ENCODE measurements at places on chromosomes 7 and 10. TPM values are rescaled to one million over a fixed set of nuclear protein-coding genes. Genes with fewer than 3 reads are reported as not detected.

Gene GIMAP7
- total RNA-seq = 36.9 TPM

Gene ZNF487
- total RNA-seq = 1.8 TPM

Gene STEAP2
- total RNA-seq = not detected

Gene HGF
- not detected for total RNA-seq

DNA sequence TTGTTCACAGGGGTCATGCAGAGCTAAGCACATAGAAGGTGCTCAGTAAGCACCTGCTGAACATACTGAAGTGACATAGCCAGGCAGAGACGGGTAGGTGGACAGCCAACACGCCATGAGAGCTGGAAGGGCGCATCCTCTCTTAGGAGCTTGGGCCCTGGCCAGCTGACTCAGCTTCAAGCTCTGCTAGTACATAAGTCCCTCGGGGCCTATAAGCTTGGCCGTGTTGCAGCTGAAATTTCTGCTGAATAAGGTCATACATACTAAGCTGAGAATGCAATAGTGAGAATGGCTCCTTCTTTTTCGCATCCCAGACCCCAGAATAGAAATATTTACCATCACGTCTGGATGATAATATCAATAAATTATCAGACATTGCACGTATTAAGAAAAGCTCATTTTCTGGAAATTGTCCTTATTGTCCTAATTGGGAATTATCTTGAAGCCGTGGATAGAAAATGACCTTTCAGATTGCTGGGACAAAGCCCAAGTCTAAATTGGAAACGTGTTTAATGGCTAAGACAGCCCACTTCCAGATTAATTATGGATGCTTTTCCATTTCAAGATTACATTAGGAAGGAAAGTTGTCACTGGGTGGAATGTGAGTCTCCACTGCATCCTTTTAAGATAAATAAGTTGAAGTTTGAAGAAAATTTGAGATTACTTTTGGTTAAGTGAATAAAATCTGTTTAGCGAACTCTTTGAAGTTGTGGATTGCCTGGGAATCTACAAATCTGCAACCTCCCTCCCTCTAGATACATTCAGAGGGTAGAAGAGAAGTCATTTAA, 287.1 kb upstream of the C7orf33 start:
- no peaks in the 10 kb centered on the region for H3K36me3 ChIP-seq
- peaks cover 14% of the 10 kb centered on the region for H3K4me1 ChIP-seq
- H3K27me3 ChIP-seq = no peaks in the 10 kb centered on the region

GRCh38 chr7:30255064-30255769, 29.2 kb upstream of the ZNRF2 start:
- no peaks in the 10 kb centered on the region for H3K36me3 ChIP-seq
- H3K27me3 ChIP-seq = no peaks in the 10 kb centered on the region
- DNase-seq = no peak

DNA sequence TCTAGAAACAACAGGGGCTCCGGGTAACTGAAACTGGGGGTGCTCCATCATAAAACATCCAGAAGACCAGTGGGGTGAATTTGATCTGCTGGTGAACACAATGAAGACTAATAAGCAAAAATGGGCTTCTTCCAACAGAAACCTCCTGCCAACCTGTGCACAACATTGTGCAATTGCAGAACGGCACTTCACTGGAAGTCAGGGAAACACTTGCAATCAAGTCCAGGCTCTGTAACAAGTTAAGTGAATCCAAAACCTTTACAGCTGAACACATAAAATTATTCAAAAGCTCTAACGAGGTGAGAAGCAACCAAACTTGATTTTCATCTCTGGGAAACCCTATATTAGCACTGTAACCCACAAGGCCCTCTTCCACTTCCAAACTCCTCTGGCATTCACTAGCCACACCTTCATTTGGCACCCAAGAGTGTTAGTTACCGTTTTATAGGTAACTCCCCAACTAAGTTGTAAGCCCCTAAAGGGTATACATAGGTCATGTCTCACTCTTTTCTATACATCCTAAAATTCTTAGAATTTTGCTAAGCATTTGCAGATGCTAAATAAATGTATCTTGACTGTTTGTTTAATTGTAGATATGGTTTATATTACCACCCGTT, 22.0 kb downstream of the IMMP2L start:
- H3K36me3 ChIP-seq = peaks cover 10% of the 10 kb centered on the region
- no peaks in the 10 kb centered on the region for H3K4me1 ChIP-seq
- H3K27me3 ChIP-seq = no peaks in the 10 kb centered on the region
- H3K27ac ChIP-seq = no peak overlapping the region
- no peak overlapping the region for H3K4me3 ChIP-seq

GRCh38 chr7:4748231-4748681, 27.2 kb upstream of the AP5Z1 start:
- H3K36me3 ChIP-seq = peaks cover 32% of the 10 kb centered on the region
- H3K4me3 ChIP-seq = peak overlapping the region; percentile 6
- peak overlapping the region; percentile 86 for H3K27ac ChIP-seq
- peaks cover 67% of the 10 kb centered on the region for H3K4me1 ChIP-seq
- no peaks in the 10 kb centered on the region for H3K27me3 ChIP-seq
- peak; percentile 37 for DNase-seq

DNA sequence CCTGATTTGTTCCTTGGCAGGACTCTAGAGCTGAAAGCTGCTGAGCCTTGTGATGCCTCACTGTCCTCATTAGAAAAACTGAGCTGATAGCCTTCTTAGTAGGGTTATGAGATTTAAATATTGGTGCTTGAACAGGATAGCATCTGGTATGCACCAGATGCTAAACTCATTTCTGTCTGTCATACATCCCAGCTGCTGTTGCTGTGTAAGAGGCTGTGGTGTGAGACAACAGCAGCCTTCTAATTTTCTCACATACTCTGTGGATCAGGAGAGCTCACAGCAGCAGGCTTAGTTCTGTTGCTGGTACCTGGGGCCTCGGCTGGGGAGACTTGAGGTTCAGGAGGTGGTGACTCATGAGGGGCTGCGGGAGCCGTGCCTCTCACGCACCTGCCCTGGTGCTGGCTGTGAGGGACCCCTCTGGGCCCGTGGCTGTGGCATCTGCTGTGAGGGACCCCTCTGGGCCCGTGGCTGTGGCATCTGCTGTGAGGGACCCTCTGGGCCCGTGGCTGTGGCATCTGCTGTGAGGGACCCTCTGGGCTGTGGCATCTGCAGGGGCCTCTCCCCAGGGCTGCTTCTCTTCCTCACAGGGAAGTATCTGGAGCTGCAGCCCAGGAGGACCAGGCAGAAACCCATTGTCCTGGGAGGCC, 12.5 kb downstream of the DYNC2I1 start:
- H3K4me1 ChIP-seq = peaks cover 24% of the 10 kb centered on the region
- H3K27me3 ChIP-seq = no peaks in the 10 kb centered on the region
- no peak for DNase-seq
- H3K4me3 ChIP-seq = no peak overlapping the region

DNA sequence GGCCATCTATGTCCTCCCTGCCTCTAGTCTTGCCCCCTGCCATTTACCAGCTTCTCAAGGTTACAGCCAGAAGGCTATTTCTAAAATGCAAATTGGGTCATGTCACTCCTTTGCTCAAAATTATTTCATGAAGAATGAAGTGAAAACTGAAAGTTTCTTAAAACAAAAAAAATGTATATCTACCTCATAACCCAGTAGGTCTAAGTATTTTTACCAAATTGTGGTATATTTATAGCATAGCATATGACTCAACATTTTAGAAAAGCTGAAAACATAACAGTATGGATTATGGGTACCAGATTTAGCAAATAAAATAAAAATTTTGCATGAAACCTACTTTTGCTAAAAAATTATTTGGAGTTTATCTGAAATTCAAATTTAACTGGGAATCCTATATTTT, 78.4 kb downstream of the SLC16A9 start:
- H3K4me3 ChIP-seq = no peak overlapping the region
- H3K27me3 ChIP-seq = peaks cover 8% of the 10 kb centered on the region
- DNase-seq = no peak
- no peaks in the 10 kb centered on the region for H3K4me1 ChIP-seq
- H3K36me3 ChIP-seq = no peaks in the 10 kb centered on the region
- H3K27ac ChIP-seq = no peak overlapping the region

GRCh38 chr7:131454498-131454897, 101.9 kb downstream of the PODXL start:
- H3K36me3 ChIP-seq = peaks cover 20% of the 10 kb centered on the region
- no peaks in the 10 kb centered on the region for H3K27me3 ChIP-seq
- no peaks in the 10 kb centered on the region for H3K4me1 ChIP-seq

- H3K27ac ChIP-seq = no peak overlapping the region
- no peak for DNase-seq
- H3K4me1 ChIP-seq = no peaks in the 10 kb centered on the region
Measured at GRCh38 chr10:23047201-23048050, 48.0 kb upstream of the MSRB2 start.

DNA sequence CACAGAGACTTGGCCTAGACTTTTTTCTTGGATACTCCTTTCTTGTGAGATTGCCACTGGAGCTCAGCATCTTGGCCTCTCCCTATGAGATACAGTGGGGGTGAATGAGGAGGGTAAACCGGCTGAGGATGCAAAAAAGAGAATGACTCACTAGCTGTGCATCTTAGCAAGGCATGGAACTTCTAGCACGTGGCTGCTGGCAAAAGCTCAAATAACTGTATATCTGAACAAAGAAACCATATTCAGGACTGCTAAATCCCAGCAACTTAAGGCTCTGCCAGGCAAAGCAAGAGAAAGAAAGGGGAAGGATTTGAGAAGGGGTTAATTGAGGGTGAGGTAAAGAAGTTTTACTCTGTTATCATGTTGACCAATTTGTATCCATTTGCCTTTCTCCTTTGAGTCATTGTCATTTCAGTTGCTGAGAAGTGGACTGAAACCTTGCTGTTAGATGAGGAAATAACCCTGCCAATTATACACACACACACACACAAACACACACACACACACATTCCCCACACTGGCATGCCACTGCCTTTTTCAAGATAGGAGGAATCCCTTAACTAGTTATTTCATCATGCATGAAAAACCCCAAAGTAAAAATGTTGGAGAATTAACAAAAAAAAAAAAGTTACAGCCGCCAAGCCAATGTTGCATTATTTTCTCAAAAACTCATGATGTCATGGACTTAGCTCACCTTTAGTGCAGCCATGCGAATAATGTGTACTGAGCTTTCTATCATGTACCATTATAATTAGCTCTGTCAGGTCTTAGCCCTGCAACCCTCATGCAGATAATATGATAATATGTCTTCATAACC, 997.3 kb downstream of the LRMDA start:
- H3K4me1 ChIP-seq = no peaks in the 10 kb centered on the region
- DNase-seq = no peak
- H3K27me3 ChIP-seq = peaks cover 2% of the 10 kb centered on the region
- no peak overlapping the region for H3K27ac ChIP-seq

Data from activated CD4-positive, alpha-beta T cell treated with anti-CD3 and anti-CD28 coated beads for 36 hours (primary cell).